ENCODE measurements at places on chromosomes 12 and 14.

DNA sequence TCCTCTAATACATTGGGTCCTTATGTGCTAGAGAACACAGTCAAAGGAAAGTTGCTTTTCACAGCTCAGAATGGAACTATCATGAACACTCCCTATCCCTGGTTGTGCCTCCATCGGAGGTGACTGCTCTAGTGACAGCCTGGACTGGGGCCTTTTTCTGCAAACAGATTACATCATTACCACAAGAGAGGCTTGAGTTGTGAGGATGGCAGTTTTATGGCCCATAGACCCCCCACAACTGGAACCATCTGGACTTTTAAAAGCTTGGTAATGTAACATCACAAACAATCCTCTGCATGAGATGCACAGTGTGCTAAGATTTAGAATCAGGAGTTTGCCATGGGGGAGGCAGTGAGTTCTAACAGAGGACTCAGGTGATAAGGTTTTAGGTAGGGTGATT is 46.6 kb upstream of the WSCD2 start:
- no peak for DNase-seq

DNA sequence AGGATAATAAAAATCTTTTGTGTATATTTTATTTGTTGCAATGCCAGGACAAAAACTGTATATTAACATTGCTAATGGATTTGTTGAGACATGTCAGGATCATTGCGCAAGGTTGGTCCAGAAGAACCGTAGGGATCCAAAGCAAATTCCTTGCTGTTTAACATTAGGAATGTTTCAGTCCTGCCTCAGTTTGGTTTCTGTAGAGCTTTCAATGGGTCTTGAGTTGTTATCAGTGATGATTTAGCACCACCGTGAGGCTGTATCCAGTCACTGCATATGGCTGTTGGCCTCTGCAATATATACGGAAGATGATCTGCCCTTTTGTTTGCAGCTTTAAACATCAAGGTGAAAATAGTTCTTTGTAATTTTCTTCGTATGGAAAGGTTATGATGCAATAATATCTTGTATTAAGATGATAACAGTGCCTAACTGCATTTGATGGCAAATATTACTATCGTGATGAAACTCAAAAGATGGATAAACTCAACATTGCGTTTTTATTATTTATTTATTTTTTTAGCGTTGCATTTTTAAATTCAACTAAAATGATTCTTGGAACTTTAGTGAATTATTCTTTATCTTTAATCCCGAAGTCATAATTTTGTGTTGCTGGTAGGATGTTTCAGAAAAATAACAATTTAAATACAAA is 231.2 kb downstream of the AKAP6 start:
- peak; percentile 55 for DNase-seq

DNA sequence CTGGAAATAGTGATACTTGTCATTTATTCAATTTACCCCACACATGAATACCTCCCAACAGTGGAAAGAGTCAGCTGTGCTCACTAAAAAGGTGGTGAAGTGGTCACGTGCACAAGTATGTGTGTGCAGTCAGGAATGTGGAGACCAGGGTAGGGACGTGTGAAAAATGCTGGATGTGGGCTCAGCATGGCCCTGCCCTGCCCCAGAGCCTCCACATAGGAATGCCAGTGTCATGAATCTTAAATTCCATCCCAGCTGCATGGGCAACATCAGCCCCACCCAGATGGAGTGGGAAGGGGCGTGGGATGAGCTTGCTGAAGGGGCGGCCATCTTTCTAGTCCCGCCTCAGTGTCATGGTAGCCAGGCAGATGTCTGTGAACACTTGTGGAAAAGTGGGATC is 87.7 kb downstream of the C12orf75 start:
- DNase-seq = no peak

DNA sequence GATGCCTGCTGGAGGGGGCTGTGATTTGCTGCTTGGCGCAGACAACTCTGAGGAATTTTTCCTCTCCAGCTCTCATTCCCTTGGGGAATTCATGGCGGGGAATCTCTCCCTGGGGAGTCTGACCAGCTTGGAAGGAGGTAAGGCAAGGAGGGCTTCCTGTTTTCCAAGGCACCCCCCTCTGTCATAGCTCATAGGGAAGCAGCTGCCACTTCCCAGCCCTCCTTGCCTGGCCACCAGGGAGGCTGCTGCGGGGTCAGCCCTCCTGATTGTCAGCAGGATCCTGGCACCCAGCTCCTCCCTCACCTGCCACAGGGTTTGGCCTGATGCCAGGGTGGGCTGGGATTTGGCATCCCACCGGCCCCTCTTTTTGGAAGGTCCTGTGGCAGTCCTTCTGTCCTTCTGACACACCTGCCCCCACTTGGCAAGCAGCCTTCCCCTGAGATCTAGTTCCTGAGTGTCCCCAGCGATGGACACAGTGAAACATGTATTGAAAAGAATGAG is 74.9 kb downstream of the TSPAN9 start:
- no peak for DNase-seq

GRCh38 chr14:77339407-77339806 is 18.6 kb downstream of the GSTZ1 start:
- DNase-seq = no peak

DNA sequence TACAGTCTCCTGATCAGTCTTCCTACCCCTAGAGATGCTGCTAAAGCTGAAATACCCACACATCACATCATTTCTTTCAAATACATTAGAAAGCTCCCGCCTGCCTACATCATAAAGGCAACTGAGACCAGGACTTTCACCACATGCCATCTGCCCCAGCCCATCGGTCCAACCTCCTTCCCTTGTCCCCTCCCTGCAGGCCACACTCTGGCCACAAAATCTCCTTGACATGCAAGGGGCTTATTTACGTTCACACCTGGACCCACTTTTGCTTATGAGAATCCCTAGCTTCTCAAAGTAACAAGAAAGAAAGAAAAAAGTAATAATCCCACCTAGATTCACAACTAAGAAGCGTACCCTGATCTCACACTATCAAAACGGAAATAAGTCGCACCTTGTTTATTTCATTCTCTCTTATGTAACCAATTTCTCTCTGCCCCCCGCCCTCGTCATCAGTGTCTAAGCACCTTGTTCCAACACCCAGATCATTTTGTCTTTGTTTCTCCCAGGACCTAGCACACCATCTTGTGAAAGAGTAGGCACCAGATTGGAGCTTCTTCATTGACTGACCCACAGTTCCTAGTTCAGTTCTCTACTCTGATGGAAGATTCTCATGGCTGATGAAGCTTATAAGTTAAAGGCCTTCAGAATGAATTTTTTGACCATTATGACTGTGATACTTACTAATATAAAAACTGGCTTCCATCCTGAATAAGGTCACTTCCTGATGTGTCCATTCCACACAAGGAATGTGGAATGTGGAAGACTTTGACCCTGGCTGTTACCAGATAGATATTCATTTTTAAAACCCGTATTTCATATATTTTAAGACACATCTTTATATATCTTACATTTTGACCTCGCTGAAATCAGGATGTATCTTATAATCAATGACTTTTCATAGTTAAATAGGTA is 7.7 kb downstream of the WSB2 start:
- DNase-seq = no peak

DNA sequence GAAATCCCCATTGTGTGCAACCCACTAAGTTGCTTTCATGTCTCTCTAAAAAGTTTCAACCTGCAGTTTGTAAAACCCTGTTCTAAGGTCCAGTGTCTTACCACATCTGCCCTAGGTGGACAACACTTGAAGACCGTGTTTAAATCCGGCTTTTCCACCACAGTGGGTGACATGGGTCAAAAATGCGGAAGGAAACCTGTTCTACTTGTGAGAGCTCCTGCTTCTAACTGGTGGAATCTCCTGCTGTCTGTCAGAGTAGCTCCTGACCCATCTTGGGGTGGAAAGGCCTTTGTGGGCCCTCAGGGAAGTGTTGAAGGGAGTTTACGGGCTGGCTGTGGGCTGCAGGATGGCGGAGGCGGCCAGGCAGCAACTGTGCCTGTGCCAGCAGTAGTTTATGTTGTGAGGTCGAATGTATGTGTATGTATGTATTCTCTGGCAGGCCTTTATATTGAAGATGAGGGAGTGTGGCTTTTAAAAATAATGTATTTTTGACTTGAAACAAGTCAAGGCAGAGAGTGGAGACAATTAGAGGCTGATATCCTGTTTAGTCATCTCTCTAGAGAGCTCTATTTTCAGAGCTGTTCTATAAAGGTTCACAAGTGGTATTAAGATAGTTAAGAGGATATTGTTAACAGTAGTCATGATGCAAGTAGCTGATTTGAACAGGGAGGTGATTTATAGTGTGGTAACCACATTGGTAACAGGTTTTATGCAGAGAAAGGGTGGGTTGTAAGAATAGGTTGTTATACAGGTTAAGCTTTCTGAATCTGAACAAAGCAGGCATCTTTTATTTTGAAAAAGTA is 67.0 kb downstream of the PRKCH start:
- peak; percentile 83 for DNase-seq

DNA sequence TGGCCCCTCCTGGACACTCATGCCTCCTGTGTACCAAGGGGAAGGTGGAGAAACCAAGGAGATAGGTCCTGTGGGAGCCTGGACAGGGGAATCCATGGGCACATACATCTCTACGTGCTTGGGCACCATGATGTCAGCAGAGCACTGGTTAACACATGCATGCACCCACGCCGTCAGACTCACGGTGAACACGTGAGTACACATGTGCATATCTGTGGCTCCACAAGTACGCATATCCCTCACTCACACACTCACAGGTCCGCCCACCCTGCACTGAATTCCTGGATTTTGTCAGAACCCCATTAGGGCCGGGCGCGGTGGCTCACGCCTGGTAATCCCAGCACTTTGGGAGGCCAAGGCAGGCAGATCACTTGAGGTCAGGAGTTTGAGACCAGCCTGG is 29.1 kb upstream of the COX6A1 start:
- DNase-seq = no peak

DNA sequence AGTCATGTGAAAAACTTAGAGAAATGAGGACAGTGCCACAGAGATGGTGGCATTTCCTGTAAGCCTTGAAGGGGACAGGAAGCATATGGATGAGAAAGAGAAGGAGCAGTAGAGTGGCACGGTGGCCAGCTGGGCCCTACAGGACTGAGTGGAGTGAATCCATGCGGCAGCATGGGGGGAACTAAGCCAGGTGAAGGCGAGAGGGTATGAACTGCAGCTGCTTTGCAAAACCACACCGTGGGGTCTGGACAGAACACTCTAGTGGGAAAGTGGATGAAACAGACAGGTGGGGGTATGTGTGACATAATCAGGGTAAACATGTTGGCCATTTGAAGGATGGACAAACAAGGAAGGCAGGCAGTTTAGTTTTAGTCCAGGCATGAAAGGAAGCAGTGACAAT is 10.4 kb upstream of the SYCP3 start:
- no peak for DNase-seq

DNA sequence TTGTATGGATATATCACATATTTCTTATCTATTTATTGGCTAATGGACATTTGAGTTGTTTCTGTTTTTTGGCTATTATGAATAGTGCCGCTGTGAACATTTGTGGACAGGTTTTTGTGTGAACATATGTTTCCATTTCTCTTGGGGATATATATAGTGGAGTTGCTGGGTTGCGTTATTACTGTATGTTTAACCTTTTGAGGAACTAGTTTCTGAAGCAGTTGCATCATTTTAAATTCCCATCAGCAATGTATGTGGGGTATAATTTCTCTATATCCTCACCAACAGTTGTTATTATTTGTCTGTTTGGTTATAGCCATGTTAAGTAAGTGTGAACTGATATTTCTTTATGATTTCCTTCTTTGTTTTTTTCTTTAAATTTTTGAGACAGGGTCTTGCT is 10.7 kb downstream of the TCTN2 start:
- DNase-seq = no peak

- no peak for DNase-seq
Measured at GRCh38 chr12:129486931-129487330, 416.9 kb downstream of the TMEM132D start.

DNA sequence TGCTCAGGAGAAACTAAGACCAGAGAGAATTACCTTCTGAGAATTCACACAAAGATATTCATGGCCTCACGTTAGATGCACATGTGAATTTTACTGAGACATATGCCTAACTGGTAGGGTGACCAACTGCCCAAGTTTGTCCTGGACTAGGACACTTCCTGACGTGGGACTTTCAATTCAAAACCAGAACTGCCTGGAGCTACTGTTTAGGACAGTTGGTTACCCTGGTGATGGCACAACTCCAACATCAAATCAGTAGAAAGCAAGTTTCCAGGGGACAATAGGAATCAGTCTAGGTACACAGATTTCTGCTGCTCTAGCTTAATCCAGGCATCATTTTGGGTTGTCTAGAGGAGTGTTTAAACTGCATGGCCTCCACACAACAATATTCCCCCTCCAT is 178.7 kb downstream of the GXYLT1 start:
- DNase-seq = no peak

GRCh38 chr12:124828264-124829007 is 35.2 kb downstream of the SCARB1 start:
- DNase-seq = no peak

GRCh38 chr12:94285943-94286582 is 137.7 kb downstream of the PLXNC1 start:
- no peak for DNase-seq

GRCh38 chr12:47316609-47317049 is 236.9 kb upstream of the AMIGO2 start:
- DNase-seq = no peak

DNA sequence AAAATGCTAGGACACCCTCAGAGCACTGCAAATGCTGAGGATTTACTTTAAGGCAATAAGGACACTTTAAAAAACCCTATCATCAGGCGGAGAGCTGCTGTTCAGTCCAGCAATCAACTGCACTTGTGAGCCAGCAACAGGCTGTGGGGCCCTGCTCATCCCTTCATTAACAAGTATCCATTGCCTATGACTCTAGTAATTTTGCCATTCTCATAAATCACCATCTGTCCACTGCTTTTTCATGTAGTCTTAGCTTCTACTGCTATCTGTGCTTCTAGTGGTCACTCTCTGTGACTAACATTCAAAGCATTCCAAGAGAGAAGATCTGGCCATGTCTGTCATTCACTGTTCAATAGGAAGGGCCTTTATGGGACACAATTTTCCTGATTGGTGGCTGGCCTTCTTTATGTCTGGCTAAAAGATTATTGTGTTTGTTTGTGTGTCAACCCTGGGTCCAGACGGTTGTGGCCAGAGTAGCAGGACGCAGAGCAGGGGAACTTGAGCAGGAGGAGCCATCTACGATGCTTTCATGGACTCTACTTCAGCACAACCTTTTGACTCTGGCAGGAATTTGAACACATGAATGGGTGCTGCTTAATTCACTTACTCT is 3.6 kb upstream of the KRAS start:
- DNase-seq = no peak

DNA sequence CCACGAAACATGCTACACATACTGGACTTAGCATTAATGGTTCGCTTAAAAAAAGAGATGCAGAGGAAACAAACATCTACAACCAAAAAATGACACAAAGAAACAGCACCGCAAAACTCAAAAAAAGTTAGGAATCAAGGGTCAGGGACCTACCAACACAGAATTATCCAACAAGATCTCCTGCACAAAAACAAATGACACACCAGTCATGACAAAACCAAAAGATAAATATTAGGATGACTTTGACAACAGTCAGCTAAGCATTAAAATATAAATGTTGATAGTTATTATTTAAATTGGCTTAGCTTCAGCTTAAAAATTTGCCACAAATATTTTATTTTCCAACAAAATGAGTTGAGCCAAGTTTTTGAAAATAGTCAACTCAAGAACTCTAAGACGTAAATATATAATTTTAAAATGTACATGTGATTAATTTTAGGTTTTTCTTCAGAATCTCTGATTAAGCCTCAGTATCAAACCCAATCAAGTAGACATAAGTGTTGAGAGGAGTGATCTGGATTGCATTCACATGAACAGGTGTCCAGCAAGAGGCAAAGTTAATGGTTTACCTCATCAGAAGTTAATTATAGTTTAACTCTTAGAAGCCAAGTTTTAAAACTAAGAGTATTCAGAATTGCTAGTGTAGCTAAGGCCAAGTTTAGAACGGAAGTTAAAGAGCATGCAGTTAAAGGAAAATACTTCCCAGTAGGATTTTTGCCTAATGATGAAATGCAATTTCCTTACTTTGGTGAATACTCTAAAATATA is 79.9 kb downstream of the HEATR5A start:
- no peak for DNase-seq

All from activated CD4-positive, alpha-beta T cell treated with anti-CD3 and anti-CD28 coated beads, Interleukin-2, amount 50 U/mL, for 16 hours (primary cell).